Smooth muscle cell of the brain vasculature (primary cell): ENCODE measurements at places on chromosomes 5 and 9.
A peak's percentile ranks its signal among the peaks of the same experiment; 100 is the strongest.

DNA sequence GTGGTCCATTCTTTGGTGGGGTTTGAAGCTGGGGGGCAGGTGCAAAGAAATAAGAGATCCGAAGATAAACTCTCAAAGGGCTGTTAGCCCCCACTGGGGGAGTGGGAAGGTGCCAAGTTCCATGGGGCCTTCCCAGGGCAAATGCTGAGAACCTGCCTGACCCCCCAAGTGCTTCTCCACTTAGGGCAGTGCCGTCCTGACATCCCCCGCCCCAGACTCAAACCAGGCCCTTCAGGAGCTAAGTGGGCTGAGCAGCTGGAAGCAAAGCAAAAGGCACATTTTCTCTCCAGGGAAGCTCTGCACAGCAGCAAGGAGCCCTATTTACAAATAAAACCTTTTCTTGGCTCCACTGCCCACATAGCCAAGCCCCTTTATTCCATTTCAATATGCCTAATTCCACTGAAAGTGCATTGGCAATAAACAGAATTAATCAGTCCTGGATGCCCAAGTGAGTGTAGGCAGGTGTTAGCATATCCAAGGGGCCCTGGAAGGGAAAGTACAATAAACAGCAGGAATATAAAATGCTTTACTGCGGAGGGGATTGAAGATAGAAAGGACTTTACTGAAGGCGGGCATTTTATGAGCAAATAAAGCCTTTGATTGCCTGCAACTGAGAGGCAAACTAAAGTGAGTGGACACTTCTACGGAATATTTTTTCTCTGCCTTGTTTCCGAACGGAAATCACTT is 44.6 kb downstream of the WHRN start:
- no peak for DNase-seq

- peak; percentile 94 for DNase-seq
These were observed 45.9 kb upstream of the PJA2 start for GRCh38 chr5:109455598-109456096.

DNA sequence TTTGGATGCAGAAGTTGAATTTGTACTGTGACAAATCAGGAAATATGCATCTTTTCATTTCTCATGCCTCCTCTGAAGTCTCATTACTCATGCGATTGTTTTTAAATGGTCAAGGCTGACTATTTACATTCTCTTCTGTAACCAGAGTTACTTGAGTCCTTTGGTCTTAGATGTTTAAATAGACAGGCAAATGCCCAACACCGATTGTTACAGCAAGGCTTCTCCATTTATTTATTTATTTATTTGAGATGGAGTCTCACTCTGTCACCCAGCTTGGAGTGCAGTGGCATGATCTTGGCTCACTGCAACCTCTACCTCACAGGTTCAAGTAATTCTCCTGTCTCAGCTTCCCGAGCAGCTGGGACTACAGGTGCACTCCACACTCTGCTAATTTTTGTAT is 72.7 kb upstream of the SLC28A3 start:
- no peak for DNase-seq

GRCh38 chr5:72658761-72659540 is 151.7 kb upstream of the ZNF366 start:
- DNase-seq = no peak

- no peak for DNase-seq
These were observed 90.3 kb upstream of the PLCXD3 start for GRCh38 chr5:41600731-41601130.

GRCh38 chr9:113497051-113497450 is 33.5 kb downstream of the RGS3 start:
- DNase-seq = no peak

GRCh38 chr5:90689064-90689463 is 130.5 kb downstream of the ADGRV1 start:
- no peak for DNase-seq

- no peak for DNase-seq
These were observed 2.5 kb downstream of the DBH start for GRCh38 chr9:133638711-133639110.

DNA sequence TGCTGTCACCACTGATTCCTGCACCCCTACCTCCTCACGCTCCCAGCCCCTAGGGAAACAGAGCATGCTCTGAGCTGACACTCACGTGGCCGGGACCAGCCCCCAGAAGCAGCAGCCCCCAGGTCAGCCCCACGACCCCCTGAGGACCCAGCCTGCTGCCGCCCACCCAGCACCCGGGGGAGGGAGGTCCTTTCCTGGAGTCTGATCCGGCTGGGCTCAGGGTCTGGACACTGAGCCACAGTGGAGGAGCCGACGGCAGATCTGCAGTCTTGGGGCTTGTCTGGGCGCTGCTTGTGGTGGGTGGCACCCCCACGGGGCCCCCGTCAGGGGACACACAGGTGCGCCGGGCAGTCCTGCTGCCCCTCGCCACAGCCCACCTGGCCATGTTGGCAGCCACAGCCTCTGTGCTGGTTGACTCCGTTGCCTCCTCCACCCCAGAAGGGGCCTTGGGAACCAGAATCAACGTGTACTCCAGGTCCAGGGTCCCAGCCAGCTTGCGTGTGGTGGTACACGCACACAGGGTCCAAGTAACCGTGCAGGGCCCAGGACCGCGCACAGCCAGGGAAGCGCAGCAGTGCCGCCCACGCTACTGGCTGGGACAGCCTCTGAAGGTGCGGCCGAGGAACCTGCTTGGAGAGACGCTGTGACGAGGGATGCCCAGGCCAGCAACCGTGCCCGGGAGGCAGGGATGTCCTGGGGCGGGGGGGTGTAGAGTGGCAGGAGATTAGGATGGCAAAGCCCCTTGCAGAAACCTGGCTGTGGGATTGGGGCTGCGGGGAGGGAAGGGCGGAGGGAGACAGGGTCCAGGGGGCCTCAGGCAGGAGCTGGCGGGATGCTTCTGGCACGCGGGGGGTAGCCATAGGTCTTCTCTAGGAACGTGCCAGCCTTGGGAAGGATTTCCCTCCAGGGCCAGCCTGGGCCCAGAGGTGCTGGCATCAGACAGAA is 3.5 kb downstream of the DNLZ start:
- DNase-seq = no peak

- no peak for DNase-seq
These were observed 148.5 kb downstream of the C9orf152 start for GRCh38 chr9:110059461-110059860.

- peak; percentile 67 for DNase-seq
These were observed 6.0 kb downstream of the RNF44 start for GRCh38 chr5:176530983-176531901.

- no peak for DNase-seq
These were observed 382.6 kb upstream of the DAP start for GRCh38 chr5:11143456-11144267.

GRCh38 chr5:179577286-179577960 is 27.1 kb downstream of the RUFY1 start:
- no peak for DNase-seq

DNA sequence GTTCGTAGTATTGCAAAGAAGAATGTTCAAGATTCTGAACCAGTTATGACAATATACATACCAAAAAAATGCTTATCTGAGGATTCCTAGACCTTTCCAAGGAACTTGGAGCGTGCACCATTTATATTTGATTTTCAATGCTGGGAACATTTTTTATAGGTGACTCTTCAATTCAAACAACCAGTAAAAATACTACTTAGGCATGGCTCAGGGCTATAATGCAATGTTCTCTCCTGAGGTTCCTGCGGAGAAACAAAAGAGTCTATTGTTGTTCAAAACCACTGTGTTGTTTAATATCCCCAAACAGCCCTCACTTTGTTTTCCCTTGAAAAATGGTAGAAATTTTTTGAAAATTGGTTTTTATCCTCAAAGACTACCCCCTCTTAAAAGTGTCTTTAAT is 335.7 kb upstream of the IZUMO3 start:
- DNase-seq = no peak

GRCh38 chr9:85224729-85225128 is 517.0 kb downstream of the AGTPBP1 start:
- DNase-seq = no peak

DNA sequence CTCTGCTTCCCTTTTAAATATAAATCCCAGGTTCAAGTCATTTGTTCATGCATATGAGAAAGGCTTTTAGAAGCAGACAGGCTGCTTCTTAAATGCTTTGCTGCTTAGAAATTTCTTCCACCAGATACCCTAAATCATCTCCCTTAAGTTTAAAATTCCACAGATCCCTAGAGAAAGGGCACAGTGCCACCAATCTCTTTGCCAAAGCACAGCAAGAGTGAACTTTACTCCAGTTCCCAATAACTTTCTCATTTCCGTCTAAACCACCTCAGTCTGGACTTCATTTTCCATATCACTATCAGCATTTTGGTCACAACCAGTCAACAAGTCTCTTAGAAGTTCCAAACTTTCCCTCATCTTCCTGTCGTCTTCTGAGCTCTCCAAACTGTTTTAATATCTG is 679.8 kb upstream of the FTMT start:
- no peak for DNase-seq

DNA sequence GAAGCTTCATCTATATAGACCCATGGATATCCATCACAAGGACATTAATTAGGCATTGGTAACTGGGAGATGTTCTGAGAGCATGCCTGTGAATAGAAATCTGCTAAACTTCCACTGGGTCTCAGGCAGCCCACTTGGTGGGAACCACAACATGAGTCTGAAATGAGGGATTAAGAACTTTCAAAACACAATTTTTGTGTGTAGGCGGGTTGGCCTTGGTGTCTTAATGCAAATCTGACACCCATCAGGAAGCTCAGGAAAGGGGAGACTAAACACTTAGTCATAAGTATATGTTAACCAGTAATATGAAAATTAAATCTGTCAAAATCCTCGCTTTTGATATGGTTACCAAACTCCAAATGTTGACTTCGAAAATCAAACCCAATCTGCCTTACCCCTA is 113.2 kb downstream of the FANCC start:
- no peak for DNase-seq

- no peak for DNase-seq
These were observed 18.8 kb downstream of the HBEGF start for GRCh38 chr5:140327589-140327988.

DNA sequence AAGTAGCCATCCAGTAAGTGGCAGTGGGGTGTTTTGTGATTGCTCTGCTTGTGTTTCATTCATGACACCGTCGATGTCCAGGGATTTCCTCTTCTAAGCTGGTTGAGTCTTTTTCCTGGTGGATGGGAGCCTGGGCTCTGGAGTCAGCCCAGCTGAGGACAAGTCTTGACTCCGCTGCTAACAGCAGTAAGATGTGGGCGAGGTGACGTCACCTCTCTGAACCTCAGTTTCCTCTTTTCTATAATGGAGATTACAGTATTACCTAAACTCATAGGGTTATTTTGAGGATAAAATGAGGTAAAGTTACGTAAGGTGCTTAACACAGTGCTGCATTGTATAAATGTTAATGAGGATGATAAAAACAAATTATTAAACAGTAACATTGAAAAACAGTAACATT is 21.3 kb downstream of the FGF1 start:
- no peak for DNase-seq

GRCh38 chr5:135072387-135073281 is 38.6 kb upstream of the PITX1 start:
- no peak for DNase-seq

- DNase-seq = no peak
These were observed 485.9 kb downstream of the EFNA5 start for GRCh38 chr5:107184871-107185270.

- DNase-seq = no peak
These were observed 30.5 kb upstream of the KCNMB1 start for GRCh38 chr5:170419643-170420042.

GRCh38 chr5:141760193-141760592 is 78.2 kb upstream of the ARAP3 start:
- DNase-seq = no peak

DNA sequence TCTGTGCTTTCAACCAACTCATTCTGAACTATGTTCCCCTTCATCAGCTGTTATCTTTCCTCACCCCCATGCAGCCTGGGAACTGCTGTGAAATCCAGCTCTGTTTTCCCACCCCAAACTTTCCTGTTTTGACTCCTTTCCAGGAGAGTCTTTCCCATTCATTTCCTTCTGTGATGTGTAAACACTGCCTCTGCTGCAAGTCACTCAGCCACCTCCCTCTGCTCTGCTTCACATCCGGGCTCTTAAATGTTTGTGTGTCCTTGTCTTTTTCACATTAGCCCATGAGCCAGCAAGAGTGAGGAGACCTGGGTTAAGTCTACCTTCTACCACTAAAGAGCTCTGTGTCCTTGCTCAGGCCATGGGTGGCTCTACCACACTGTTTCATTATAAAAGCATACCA is 137.5 kb downstream of the ICE1 start:
- DNase-seq = no peak

GRCh38 chr9:71681708-71682272 is 86.5 kb downstream of the CEMIP2 start:
- no peak for DNase-seq

GRCh38 chr9:130842545-130842944 is 7.5 kb downstream of the ABL1 start:
- no peak for DNase-seq

- no peak for DNase-seq
These were observed 79.4 kb downstream of the AMBP start for GRCh38 chr9:113998525-113999255.

DNA sequence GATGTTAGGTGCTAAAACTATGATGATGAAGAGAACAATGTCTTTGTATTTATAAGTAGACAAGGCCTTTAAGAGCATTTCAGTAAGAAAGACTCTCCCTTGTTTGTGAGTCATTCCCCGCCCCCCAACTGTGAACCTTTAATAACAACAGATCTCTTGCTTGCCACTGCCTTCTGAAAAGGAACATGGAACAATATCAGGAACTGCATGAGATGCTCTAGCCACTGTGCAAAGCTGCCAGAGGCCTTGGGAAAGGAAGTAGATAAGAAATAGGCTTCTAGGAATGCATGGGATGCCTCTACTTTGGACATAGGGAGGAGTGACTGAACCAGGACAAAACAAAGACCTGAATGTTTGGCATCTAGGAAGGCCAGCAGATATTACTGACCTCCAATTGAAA is 296.1 kb upstream of the MPDZ start:
- DNase-seq = peak; percentile 73

GRCh38 chr9:133108794-133109641 is 12.0 kb downstream of the RALGDS start:
- no peak for DNase-seq

DNA sequence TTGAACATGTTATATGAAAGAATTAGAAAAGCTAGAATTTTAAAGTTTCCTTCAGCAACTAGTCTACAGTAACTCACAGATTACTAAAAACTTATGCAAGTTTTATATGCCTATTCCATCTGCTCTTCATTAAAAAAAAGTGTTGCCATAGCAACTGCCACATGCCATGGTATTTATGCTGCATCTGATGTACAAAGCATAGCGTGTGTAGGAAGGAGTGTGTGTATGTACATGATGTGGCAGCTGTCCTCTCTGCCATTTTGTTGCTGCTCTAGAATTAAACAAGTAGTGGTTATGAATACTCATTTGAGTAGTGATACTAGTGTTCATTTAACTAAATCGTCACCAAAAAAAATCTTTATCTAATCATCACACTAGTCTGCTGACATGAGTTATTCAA is 593.5 kb downstream of the CETN3 start:
- DNase-seq = no peak

- DNase-seq = no peak
These were observed 101.0 kb downstream of the NR3C1 start for GRCh38 chr5:143302341-143303045.

GRCh38 chr9:133733421-133733795 is 4.7 kb downstream of the SARDH start:
- no peak for DNase-seq
